A172 (cell line): ENCODE measurements at places on chromosomes 7 and 10. TPM values are rescaled to one million over a fixed set of nuclear protein-coding genes. Genes with fewer than 3 reads are reported as not detected.

- no peak for DNase-seq
These were observed 132.0 kb downstream of the RELN start for GRCh38 chr7:103857435-103857834.

- DNase-seq = peak; percentile 47
These were observed 110.1 kb downstream of the CD36 start for GRCh38 chr7:80748363-80749042.

DNA sequence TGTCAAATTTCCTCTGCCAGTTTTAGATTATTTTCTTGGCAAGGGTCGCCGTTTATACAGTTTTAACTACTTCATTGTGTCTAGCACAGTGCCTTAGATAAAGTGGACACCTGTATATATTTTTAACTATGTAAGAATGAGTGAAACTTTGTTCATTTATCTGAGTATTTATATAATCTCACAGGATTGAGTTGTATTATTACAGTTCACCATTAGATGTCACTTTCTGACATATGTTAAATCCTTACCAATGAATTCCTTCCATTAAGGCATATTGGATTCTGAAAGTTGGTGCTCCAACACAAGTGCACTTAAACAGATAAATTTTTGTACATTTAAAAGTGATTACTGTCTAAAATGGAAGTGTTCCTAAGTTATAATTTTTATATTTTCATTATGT, 43.0 kb downstream of the ZMYND11 start:
- peak; percentile 22 for DNase-seq

- no peak for DNase-seq
These were observed 73.0 kb upstream of the LRRC4 start for GRCh38 chr7:128104108-128104742.

- peak; percentile 88 for DNase-seq
These were observed at the start of gene FMC1 for GRCh38 chr7:139341058-139341775. TSS of gene FMC1 (plus strand) at chr7:139341337. CDS start at chr7:139341385, 48 bp downstream.

DNA sequence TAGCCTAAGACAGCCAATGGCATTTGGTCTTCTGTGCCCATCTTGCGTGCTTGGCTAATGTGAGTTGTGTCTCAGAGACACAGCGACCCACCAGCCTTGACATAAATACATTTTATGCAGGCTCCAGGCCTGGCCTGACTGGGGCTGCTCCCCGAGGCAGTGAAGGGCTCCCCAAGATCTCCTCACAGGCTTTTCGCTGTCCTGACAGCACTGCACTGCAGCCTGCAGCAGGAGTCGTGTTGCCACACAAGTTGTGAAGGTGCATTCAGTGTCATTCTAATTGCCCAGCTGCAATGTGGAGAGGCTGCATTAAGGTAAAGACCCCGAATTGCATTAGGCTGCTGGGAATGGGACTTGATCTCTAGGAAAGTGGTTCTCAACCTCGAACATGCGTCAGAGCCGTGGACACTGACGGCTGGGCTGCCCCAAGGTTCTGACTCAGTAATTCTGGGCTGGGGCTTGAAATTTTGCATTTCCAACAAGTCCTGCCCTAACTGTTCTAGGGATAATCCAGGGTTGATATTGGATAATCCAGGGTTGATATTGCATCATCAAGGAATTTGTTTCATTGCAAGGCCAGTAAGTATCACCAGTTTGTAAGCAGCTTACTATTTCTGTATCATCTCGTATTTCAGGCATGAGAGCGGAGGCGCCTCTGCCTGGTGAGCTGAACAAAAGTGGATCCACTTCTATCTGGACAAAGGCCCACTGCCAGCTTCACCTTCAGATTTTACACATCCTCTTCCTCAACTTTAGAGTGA, 108.7 kb upstream of the INSIG1 start:
- DNase-seq = no peak

DNA sequence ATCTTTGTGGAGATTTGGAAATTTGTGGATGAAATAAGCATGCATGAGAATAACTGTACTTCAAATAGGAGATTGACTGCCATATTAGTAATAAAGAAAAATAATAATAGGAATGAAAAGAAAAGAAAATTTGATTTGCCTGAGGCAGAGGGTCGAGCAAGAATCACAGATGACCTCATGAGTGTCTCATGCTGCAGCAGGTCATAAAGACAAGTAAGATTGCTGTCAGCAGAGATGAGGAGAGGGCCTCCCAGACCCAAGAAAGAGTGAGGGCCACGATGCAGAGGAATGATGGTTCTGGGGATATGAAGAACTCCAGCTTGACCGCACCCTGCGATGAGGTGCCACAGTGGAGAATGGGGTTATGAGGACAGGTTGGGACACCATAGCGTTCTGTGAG, 39.2 kb downstream of the TOMM7 start:
- DNase-seq = no peak

GRCh38 chr7:5702876-5703571, 78.4 kb downstream of the RNF216 start:
- peak; percentile 77 for DNase-seq

DNA sequence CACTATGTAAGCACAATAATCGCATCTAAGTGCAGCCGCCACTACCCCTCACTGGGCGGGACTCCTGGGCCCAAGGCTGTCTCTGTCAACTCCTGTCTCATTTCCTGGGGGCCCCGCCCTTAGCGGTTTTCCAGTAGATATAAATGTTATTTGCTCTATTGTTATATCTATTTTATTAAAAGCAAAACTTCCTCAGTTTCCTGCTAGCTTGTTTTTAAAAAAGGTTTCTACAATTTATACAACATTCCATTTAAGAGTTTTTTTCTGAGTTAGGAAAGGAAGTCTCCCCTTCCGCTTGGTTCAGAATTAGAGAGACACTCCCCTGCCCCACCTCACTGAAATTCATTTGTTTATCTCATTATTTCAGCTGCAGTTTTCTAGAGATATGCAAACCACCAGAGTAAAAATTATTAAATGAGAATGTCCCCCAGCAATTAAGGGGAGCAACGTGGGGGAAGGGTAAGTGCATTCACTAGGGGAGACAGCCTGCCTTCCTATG, 82.7 kb downstream of the RAMP3 start:
- peak; percentile 38 for DNase-seq

DNA sequence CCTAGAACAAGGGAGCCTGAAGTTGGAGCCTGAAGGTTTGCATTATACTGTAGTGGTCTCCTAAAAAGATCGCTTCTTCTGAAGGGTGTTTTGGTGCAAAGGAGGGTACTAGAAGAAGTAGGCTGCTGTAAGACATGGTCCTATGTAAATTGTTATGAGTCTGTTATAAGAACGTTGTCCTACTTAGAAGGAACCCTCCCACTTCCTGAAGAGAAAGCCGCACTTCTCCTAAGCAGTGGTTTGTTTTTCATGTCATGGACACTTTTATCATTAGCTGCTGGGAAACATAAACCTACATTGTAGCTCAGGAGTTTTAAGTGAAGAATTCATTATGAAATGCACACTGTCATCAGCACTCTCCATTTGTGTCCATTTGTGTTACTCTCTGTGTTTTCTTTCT, 129.1 kb upstream of the ITGB1 start:
- no peak for DNase-seq

DNA sequence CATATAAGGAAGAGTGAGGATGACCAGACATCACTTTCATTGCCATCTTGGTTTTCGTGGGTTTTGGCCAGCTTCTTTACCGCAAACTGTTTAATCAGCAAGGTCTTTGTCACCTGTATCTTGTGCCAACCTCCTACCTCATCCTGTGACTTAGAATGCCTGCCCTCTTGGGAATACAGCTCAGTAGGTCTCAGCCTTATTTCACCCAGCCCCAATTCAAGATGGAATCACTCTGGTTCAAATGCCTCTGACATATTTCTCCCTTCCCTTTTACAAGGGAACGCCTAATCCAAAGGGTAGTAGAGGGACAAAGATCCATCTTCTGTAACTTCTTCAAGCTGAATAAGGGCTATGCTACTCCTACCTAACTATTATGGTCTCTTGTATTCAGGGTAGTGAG, 4.7 kb upstream of the ERCC6 start:
- no peak for DNase-seq

- no peak for DNase-seq
These were observed 391.4 kb upstream of the AKR1E2 start for GRCh38 chr10:4434516-4435071.

DNA sequence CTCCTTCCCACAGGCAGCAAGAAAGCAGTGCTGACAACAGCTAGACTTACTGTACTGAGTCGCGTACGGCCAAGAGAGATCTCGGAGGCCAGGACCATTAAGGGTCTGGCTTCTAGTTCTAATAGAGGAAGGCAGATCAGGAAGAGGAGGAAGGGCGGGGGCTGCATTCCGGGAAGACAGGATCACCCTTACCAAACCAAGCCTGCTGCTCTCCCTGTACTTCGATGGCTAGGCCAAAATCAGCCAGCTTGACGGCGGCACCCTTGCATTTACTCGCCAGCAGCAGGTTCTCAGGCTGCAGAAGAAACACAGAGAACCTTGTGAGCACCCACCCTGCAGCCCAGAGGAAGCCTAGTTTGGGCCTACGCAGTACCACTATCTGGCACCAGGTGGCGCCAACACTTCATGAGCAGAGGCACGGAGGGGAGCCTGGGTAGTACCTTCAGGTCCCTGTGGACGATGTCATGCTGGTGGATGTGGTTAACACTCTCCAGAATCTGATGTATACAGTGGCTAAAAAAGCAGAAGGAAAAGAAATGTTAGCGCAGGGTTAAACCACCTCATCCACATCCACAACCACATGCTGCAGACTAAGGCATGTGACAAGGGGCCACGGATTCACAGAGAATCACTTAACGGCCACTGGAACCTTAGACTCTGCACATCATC, 25.4 kb downstream of the CAMK2G start:
- peak; percentile 69 for DNase-seq

DNA sequence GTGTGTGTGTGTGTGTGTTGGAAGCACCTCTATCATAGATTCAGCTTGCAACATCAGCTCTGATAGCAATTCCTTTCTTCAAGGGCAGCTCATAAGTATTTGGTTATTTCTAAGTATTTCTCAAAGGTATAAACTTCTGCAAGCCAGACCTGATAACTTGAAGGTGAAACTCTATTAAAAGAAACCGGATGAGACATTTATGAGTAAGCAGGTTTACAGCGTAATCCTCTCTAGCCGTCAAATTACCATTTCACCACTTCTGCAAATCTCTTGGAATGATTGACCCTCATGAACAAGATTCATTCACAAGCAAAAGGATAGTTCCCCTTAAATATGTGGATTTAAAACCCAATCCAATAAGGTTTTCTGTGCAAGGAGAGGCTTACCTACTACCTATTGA, 23.1 kb downstream of the PDE1C start:
- DNase-seq = no peak

The AFAP1L2 gene
- 0.50 and 1.4 TPM in 2 replicates for total RNA-seq

The SFRP4 gene
- 0.84 TPM in 1 of 2 replicates, not detected in the other for total RNA-seq

The CTBP2 gene
- 35.0 and 35.5 TPM in 2 replicates for total RNA-seq

The GPR26 gene
- total RNA-seq = not detected in 2 replicates

The BMPER gene
- total RNA-seq = 0.34 and 0.55 TPM in 2 replicates

The CUZD1 gene
- not detected in 2 replicates for total RNA-seq

The FAM25A gene
- total RNA-seq = not detected in 2 replicates

The GUSB gene
- total RNA-seq = 29.2 and 42.0 TPM in 2 replicates

The LOXL4 gene
- 15.4 and 24.9 TPM in 2 replicates for total RNA-seq
